GM20000 (cell line): ENCODE measurements at places on chromosomes 5 and 9.

DNA sequence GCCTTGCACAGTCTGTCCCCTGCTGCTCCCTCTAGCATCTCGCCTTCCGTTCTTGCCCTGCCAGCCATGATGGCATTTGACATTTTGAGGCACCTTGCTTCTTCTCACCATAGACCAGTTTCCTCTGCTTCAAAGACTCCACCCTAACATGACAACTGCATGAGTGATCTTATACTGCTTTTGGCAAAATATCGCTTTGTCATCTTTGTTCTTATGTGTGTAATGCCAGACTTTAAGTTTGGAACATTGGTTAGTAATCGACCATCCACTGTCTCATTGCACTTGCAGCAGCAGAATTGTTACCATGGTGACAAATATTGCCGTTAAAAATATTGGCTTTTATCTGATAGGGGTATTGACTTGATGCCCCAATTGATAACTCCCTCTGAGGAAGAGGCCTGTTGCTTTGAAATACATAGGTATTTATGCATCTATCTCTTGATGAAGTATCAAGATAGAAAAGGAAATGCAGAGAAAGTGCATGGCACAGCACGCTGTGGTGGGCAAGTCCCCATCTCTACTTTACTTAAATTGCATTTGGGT, 6.8 kb downstream of the GARIN3 start:
- no peak for DNase-seq

DNA sequence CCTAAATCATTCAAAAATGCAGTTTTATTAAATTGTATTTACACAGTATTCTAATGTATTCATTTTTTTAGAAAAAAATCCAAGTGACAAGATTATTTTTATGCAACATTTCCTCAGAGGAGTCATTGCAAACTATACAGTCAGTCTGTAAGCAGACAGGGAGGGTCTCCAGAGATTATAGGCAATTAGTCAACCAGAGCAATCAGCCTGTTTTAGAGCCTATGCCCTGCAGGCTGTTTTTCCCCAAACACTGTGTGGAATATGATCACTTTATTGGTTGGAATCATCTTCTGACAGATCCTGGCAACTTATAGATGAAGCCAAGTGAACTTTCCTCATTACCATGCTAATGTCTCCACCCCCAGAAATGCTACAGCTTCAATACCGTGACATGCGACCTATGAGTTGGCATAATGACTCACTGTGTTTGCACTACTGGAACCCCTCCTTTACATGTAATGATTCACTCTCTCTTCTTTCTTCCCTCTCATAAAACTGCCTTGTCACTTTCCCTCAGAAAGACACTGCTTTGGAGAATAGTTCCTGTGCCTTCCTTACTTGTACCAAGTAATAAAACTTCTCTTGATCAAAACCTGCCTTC, 577.7 kb upstream of the FTMT start:
- DNase-seq = no peak

GRCh38 chr9:126856326-126856877, 4.0 kb upstream of the ZBTB34 start:
- no peak for DNase-seq

GRCh38 chr9:32455738-32456137, 70.3 kb downstream of the RIGI start:
- DNase-seq = no peak

DNA sequence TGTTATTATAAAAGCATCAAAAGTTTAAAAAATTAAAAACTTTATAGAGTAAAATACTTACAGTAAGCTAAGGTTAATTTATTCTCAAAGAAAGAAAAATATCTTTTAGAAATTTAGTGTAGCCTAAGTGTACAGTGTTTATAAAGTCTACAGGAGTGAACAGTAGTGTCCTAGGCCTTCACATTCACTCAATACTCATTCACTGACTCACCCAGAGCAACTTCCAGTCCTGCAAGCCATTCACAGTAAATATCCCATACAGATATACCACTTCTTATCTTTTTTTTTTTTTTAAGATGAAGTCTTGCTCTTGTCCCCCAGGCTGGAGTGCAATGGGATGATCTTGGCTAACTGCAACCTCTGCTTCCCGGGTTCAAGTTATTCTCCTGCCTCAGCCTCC, 73.1 kb upstream of the FST start:
- DNase-seq = no peak

DNA sequence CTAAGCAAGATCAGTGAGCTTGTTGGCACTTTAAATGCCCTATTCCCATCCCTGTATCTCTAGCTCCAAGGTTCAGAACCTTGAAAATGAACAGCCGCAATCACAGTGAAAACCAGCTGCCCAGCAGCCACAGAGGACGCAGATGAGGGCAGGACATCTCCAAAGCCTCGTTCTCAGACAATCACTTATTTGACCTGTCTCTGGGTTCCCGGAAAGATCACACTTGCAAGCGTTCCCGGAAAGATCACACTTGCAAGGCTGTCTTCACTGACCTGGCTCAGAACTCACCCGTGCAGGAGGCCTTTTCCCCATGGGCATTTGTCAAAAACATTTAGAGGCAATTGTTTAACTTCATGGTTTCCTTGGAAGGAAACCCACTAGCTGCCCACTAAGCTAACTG, 25.7 kb downstream of the IPPK start:
- no peak for DNase-seq

- no peak for DNase-seq
Observed at GRCh38 chr5:50582699-50583098, 83.7 kb upstream of the PARP8 start.

DNA sequence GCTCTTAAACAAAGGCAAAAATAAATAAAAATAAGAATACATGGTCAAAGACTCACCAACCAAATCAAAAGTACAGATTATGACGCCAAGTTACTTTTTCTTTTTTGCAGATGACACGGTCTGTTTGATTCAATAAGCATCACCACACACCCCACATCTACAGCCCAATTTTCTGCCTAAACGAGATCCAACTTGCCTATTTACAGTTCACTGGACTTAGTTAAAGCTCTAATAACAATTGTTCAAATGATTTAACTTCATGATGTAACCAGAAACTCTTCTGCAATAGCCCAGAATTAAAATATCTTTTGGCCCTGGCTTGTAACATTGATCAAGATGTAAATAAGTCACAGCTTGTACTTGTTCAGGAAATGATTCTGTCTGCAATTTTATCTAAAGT, 590.3 kb upstream of the C9orf72 start:
- no peak for DNase-seq

DNA sequence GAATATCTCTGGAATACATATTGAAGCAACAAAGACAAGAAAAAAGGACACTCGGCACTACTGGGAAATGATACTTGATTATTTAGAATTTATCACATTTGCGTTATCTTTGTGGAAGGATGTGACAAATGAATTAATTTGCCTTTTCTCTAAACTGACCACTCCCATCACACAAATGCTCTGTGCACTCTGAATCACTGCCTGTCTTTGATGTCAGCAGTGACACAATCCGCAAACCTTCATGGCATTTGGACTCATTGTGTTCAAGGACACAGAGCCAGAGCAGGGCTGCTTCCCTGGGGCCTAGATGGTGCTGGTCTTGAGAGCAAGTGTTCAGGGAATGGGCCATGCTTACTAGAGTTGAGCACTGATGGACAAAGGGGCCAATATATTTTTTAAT, 4.9 kb upstream of the KIF4B start:
- DNase-seq = no peak

- DNase-seq = peak; percentile 40
Observed at GRCh38 chr5:40436535-40437237, 243.0 kb upstream of the PTGER4 start.

DNA sequence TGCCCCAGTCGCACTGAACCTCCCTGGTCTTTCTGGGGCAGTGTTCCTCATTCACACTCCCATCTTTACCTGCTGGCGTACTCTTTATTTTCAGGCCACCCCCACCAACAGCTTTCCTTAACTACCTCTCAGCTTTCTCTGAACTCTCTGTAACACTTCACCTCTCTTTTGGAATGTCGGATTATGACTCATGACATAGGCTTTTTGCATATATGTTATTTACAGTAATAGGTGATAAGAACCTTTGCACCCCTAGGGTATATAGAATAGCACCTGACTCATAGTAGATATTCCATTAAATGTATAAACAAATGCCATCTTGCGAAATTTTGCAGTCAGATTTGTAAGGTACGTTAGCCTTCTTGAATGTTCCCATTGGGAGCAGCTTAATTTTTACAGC, 52.9 kb upstream of the MIER3 start:
- no peak for DNase-seq

- DNase-seq = no peak
Observed at GRCh38 chr5:39023121-39023520, 51.1 kb downstream of the RICTOR start.

DNA sequence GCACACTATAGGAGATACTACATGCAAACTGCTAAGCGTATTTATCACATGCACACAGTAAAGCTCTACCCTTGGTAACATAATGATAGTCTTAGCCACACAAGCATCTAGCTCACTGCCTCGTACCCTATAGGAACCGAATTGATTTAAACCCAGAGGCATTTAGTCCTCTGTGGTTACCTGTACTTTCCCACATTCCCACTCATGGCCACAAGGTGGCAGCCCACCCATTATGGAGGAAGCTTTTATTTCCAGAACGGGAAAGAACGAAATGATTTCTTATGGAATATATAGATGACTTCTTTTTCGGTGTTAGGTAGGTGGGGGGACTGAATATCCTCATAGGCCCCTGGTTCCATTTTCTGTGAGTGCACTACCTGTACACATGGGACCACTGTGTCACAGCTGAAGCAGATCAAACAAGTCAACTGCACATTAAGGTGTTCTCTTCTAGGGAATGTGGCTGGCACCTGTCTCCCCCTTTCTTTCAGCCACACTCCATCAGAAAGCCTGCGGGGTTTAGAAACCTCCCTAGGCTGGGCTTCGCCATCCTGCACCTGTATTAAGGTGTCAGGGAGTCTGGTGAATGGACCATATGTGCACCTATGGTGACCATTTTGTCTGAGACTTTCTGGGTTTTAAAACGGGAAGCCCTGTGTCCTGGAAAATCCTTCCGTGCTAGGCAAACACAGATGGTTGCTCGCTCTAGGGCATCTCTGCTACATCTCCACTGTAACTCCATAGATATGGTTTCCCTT, 313.2 kb downstream of the SLIT3 start:
- DNase-seq = peak; percentile 49

GRCh38 chr5:96142786-96143434, 181.3 kb upstream of the ELL2 start:
- no peak for DNase-seq

DNA sequence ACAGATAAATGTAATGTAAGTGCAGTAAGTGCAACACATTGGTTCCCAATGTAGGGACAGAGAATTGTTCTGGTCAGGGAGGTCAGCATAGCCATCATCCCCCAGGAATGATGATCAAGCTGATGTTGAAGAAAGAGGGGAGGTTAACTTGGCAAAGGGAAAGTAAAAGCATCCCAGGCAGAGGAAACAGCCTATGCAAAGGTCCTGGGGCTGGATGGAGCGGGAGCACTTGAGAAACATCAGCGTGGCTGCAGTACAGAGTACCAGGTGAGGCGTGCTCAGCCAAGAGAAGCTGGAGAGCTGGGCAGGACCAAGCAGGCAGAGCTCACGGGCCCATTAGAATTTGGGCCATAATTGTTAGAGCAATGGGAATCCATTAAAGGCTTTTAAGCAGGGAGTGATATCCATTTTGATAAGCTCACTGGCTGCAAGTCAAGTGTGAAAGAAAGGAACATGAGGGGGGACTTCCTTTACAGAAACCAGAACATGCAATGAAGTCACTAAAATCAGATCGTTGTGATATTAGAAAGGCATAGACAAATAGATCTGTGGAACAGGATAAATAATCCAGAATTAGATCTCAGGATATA, 50.1 kb upstream of the HAND1 start:
- no peak for DNase-seq

DNA sequence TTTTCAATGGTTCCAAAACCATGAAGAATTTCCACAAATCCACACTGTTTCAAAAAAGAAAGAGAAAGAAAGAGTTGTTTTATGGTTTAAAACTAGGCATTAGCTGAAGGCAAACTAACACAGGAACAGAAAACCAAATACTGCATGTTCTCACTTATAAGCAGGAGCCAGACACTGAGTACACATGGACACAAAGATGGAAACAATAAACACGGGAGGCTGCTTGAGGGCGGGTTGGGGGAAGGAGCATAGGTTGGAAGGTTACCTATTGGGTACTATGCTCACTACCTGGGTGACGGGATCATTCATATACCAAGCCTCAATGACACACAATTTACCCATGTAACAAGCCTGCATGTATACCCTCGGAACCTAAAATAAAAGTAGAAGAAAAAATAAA, 45.0 kb downstream of the SEMA6A start:
- no peak for DNase-seq

DNA sequence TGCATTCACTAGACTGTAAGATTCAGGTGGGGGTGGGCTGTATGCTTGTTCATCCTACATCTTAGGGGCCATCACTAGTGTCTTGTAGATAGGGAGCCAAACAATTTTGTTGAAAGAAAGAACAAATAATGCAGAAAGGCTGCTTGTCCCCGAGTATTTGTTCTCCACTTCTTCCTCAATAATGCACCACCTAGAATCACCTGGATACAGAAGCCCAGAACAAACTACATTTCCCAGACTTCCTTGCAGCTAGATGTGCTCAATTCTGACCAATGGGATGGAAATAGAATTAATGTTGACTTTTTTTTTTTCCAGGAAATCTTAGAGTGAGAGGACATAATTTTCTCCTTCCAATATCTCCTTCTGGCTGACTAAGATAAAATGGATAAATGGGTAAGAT, 38.9 kb upstream of the TNFSF8 start:
- no peak for DNase-seq

DNA sequence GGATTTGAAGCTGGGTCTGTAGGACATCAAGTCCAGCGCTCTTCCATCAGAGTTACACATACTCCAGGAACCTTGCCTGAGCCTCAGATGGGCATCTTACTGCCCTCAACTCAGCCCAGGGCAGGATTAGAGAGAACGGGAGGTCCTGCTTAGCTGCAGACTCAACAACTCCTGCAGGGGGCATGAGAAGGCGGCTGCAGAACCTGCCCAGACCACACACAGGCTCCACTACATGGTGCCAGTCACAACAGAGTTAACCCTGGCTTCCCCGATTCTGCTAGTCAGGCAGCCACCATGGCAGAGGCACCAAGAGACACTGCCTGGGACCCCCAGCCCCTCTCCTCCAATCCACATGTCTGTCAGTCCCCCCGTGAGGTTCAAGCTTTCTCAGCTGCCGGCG, 23.9 kb upstream of the CPLX2 start:
- no peak for DNase-seq

- DNase-seq = no peak
Observed at GRCh38 chr5:82745016-82745415, 332.2 kb downstream of the TMEM167A start.

DNA sequence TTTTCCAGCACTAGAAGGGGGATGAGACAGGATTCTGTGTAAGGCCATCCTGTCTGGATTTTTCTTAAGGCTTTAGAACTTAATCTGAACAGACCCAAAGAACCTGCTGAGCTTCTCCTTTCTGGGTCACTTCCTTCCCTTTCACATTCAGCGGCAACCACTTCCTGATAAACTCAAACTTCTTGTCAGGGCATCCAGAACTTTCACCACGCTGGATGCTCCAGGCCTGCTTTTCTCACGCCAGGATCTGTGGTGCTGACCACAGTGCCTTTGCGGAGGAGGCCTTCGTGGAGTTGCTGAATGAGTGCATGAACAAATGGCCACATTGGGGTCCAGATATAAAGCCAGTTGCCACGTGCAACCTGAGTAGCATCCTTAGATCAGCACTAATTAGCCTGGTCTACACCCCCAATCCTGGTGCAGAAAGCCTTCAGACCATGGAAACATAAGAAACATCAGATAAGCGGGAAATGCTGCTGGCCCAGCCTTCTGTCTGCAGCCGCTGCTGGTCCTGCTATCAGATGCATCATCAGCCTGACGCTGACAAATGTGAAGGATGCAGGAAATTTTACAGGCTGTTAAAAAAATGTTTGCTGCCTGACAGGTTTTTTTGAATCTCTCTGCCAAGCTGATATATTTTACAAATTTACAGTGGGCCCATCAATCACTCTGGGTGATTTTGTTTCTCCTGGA, 75.3 kb upstream of the BARHL1 start:
- DNase-seq = no peak
